ENCODE measurements at places on chromosomes 1 and 21. TPM values are rescaled to one million over a fixed set of nuclear protein-coding genes. Genes with fewer than 3 reads are reported as not detected.

- H3K27me3 ChIP-seq, result peaks cover 14% of the 10 kb centered on the region
- DNase-seq, result no peak
- no peak overlapping the region for H3K4me3 ChIP-seq
- H3K27ac ChIP-seq, result no peak overlapping the region
- H3K4me1 ChIP-seq, result no peaks in the 10 kb centered on the region
Observed at GRCh38 chr1:107936498-107937481, 28.2 kb downstream of the VAV3 start.

GRCh38 chr1:215473943-215474342 lies 93.2 kb upstream of the KCTD3 start:
- H3K27me3 ChIP-seq, result no peaks in the 10 kb centered on the region
- no peak overlapping the region for H3K4me3 ChIP-seq
- H3K4me1 ChIP-seq, result peaks cover 10% of the 10 kb centered on the region
- H3K36me3 ChIP-seq, result no peaks in the 10 kb centered on the region

Gene IL20
- not detected for total RNA-seq

Gene HJV
- total RNA-seq, result not detected

Measured in osteocyte (in vitro differentiated cells).